Esophagus squamous epithelium (tissue), 5 donors: ENCODE measurements at places on chromosomes 6 and 20. TPM values are rescaled to one million over a fixed set of nuclear protein-coding genes. Genes with fewer than 3 reads are reported as not detected.

XKR7 gene
- total RNA-seq: not detected

GRCh38 chr6:3751077-3751729 is at the start of gene PXDC1:
Gene PXDC1 (minus strand): TSS chr6:3751713. CDS start chr6:3751531, 182 bp downstream.
- no peak for DNase-seq

ARG1 gene
- 2.7 TPM for total RNA-seq

DNA sequence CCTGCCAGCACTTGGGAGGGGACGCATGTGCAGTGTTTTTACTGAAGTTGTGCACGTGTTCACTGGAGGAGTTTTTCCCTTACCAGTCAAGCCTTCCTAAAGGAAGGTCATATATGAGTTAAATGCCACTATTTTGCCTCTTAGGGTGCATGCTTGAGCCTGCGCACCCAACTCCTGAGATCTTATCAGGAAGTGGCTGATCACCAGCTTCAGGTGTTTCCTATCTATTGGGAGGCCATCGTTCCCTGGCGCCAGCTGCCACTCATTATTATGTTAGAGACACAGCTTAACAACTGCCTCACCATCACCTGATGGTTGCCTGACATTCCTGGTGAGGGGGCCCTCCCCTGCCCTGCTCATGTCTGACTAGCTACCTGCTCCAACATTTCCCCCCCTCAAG is 8.5 kb downstream of the ERVFRD-1 start:
- no peak for DNase-seq

DNA sequence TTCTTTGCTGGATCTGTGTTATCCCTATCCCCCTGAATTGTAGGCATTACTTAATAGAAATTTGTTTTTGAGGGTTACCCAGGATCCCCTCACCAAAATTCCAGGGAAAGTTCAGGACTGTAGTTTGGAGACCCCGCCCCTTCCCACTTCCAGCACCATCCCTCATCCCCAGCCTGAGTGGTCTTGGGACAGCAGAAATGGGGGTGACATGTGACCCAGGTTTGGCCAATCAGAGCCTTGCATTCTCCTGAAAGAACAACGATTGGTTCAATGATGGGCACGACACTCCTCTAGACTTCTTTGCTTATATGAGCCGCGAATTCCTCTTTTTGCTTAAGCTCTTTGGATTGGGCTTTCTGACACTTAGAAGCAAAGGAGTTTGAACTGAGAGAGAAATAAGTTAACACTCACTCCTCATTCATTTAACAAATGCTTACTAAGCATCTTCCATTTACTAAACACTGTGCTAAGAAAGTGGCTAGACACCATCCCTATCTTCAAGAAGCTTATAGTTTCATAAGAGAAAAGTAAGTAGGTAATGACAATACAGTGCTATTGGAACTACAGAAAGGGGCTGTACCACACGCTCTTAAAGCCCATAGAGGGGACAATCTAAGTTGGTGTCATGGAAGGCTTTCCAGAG is 24.9 kb upstream of the PAQR8 start:
- no peak for DNase-seq

- DNase-seq: no peak
Measured at GRCh38 chr6:110239526-110240274, 59.5 kb downstream of the CDC40 start.

DNA sequence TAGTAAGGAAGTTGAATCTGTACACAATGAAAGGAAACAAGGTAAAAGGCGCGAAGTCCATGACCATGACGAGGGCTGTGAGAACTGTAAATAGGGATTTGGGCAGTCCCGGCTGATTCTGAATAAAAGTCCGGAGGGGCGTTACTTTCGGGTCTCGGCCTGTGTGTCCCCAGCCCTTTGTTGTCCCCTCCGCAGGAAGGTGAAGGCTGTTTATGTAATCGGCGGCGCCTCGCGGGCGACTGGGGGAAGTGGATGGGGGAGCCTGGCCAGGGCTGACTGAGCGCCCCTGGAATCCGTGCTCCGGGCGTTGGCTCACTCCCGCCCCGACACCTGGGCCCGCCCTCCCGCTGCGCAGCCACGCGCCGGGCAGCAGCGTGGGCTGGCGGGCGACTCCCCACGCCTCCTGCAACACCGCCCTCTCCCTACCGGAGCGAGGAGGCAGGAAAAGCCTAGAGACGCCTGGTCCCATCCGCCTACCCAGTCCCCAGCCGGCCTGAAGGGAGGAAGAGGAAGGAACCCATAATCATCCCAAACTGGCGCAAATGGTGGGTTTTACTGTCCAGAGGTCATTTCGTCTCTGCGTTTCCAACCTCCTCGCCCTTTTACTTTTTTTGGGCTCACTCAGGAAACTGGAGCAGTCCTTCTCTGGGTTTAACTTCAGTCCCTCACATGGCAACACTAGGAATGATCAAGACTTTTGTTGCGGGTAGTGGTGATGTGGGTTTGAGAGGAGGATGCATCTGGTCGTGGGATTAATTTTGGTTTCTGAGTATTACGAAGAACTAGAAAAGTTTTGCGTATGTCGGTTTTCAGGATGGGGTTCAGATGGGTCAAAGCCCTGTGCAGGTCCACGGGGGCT is 12.1 kb downstream of the TRIM31 start:
- DNase-seq: no peak

VSTM2L gene
- 0.83 TPM for total RNA-seq

GTSF1L gene
- not detected for total RNA-seq

DNA sequence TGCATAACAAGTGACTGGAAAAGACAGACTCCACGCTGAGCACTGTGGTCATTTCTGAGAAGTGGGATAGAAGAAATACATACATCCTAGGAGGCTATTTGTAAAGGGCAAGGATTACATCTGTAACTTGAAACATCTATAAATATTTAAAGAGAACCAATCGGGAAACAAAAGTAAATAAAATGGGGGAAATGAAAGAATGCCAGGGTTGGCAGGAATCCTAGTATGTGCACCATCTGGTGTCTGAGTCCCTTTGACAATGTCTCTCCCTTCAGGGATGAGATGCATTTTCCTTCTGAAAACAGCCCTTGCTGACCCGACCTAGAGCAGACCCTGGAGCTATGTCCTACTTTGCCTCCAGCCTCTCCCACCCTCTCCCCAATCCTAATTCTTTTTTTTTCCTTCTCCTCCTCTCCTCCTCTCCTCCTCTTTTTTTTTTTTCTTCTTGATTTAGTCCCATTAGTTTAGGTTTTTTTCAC is 53.2 kb downstream of the VSTM2L start:
- DNase-seq: no peak

- no peak for DNase-seq
Measured at GRCh38 chr6:137494988-137495702, 951 bp upstream of the OLIG3 start.

DNA sequence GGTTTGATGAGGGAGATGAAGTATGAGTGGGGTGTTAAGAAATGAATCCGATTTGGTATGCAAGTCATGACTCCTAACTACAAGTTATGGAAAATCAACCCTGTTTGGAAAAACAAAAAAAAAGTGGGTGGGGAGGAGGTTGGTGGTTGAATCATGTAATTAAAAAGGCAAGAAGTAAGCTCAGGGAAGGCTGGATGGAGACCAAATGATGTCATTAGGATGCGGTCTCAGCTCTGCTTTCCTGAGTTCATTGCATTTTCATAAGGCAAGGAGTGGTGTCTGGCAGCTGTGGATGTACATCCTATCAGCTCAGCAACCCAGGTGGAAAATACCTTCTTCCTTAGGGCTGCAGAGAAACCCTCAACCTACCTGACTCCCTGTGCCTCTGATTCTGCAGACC is 60.4 kb upstream of the AKAP12 start:
- DNase-seq: no peak

CRYBG1 gene
- total RNA-seq: 152 TPM

DNA sequence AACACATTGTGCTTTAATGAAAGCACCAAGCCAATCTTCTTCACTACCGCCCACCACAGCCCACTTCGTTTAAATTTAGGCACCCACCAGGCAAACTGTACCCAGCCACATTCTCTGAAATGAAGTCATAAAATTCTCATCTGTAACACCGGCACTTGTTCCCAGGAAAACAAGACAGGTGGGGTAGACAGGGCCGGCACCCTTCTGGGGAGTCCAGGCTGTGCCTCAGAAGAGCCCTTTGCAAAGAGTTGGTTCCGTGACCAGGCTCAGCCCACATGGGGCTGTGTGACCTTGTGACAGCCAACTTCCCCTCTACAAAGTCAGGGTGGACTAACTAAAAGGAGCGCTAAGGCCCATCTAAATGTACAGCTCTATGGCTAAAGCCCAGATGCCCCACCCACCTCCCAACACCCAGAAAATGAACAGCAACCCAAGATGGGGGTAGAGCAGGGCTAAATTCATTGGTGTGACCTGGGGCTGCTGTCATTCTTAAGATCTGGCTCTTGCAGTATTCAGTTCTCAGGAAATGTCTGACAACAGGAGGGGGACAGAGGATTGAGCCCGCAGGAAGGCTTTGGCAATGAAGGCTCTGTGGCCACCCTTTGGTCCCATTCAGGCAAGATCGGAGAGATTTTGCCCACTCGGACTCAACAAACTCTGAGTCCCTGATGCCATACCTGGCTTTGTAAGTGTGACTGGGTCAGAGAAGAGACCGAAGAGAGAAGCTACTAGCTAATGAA is 56.7 kb downstream of the TRERF1 start:
- DNase-seq: no peak

SPAG4 gene
- total RNA-seq: 4.8 TPM

GRCh38 chr20:51359401-51359800 is 183.1 kb downstream of the NFATC2 start:
- DNase-seq: no peak

DNA sequence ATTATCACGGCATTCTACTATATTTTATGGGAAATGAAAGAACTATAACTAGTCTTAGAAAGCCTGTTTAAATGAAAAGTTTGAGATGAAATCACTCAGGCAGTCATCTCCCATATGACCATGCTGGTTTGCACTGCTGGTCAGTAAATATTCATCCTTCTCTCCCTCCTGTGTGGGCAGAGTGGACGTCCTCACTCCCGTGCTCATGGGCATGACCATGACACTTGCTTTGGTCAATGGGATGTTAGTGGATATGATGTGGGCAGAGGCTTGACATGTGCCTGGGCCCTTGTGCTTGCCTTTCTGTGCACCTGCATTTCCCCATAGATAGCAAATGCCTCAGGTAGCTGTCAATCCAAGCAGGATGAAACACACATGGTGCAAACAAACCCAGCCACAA is 93.1 kb upstream of the INSM1 start:
- DNase-seq: no peak

NRSN1 gene
- total RNA-seq: not detected

- no peak for DNase-seq
Measured at GRCh38 chr6:100382031-100382430, 82.7 kb downstream of the SIM1 start.

OPN5 gene
- not detected for total RNA-seq

DNA sequence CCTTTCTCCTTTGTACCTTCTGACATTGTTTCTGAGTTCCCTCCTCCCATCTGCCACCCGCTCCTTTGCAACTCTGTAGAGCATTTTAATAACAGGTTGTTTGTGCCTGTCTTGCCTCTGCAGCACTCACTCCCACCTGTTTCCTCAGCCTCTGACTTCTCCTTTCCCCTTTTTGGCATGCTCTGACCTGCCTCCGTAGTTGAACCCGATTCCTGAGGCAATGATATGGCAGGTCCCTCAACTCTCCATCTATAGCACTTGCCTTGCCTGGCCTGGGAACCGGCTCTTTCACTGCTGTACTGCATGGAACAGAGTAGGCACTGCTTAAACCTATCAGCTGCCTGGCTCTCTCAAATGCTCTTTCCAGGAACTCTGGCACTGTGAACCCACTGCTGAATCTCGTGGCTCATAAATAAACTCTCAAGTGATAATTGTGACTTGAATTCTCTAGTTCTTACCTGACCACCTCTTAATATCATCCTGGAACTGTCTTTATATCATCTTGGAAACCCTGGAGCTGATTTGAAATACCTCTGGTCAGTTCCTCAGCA is 50.3 kb downstream of the UTRN start:
- DNase-seq: no peak

DNA sequence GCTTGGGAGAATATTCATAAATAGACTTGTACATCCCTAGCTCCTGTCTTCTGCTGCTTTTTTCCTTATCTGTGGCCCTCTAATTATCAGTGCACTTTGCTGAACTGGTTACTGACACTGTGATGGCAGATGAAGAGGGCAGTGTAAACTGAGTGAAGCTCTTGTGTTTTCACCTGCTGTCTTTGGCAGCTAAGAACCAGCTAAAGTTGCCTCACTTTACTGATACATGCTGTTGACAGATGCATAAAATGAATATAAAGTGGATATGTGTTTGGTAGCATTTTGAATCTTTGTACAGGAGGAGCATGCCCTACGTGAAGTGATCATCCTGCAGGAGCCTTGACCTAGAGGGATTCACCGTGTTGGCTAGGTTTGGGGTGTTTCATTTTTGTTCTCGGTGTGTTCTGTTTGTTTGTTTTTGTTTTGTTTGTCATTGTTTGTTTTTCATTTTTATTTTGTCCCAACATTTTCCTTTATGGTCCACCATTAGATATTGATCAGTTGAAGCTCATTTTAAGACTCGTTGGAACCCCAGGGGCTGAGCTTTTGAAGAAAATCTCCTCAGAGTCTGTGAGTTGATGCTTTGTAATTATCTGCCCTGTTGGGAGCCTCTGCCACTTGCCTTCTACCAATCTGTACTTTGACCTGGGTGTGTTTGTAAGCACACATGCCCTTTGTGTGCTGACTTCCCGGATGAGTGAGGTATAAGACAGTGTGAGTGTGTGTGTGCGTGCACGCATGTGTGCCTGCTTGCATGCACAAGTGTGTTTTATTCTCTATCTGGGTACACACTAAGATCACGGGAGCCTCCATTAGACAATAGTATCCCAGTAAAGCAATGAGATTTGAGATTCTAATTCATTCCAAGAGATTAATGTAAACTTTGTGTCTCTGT is 34.6 kb upstream of the MAPK13 start:
- no peak for DNase-seq

ZFP57 gene
- 2.4 TPM for total RNA-seq

DNA sequence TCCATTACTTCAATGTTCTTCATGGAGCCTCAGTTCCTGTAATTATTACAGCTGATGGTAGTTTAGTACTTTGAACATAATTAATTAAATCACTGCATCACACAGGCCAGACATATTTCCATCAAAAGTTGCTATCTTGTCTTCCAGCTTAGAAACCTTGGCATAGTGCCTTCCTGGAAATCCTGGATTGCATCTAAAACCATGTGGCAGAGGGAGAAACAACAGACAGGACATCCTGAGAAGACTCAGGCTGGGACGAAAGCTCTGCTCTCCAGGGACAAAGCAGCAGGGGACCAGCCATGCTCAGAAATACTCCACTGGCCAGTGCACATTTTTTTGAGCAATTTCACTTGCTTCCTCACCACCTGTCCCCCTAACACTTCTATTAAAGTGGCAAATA is 55.3 kb downstream of the TBX18 start:
- no peak for DNase-seq
